ENCODE measurements at places on chromosomes 4 and X.

DNA sequence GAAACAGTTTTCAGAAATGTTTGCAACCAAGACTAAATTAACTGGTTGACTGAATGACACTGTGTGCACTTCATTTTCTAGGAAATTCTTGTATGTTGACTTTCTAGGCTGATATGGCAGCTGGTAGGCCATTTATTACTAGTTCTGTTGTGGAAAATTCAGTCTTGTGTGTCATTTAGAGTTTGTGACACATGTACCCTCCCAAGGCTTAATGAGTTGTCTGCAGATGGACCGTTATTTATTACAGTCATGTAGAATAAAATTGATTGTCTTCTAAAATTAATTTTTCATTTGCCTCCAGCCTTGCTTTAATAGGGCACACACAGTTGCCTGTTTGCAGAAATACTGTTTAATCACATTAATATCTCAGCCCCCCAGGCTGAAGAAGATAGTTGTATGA, 30.7 kb downstream of the DACH2 start:
- DNase-seq = no peak

DNA sequence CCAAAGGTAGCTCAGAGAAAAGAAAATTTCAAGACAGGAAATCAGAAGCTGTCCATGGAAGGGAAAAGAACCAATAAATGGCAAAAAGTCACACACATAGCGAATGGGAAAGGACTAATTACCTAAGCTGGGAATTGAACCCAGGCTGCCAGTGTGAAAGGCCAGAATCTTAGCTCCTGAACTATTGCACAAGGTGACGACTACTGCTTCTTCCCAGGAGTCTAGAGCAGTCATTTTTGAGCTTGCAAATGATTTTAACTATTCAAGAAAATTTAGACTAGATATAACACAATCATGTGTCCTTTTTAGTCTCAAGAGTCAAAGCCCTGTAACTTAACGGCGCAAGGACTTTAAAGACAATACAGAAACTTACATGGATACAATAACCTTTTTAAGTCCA, 34.1 kb upstream of the ZNF81 start:
- no peak for DNase-seq

DNA sequence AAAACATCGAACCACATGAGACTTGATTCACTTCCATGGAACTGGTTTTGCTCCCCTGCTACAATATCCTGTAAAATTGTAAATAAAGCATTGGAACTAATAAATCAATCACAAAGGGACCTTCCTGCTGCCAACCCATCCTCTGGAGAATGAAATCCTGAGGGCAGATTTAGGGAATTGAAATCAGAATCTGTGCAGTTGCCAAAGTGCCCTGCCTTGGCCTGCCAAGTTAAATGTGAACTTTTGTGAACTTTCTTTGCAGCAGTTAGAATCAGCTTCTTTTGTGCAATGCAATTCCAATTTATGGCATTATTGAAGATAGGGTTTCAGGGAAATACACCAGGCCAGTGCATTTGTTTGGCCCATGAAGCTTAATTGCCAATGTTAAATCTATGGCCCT, 263.1 kb downstream of the PTTG2 start:
- no peak for DNase-seq

GRCh38 chr4:85763202-85763601, 288.3 kb downstream of the ARHGAP24 start:
- DNase-seq = no peak

DNA sequence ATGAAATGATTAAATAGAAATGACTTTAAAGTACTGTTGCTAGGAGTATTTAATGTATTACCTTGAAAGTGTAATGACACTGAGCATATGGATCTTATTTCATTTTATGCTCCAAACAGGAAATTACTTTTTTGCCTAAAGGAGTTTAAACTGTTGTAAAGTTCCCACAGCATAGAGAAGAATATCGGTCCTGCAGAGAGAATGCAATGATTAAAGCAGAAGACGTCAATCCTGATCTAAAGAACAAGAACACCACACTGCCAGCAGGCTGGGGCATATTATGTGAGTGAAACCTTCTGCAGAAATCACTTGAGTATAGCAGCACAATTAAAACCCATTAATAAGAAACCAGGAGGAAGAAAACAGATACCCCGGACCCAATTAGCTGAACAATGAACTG, 72.8 kb upstream of the CAMK2D start:
- no peak for DNase-seq

GRCh38 chrX:21926527-21927278, 13.8 kb upstream of the SMS start:
- no peak for DNase-seq

GRCh38 chr4:48270523-48270897, 872 bp upstream of the TEC start:
- DNase-seq = no peak
